Calu3 (cell line): ENCODE measurements at places on chromosomes 16 and 17. TPM values are rescaled to one million over a fixed set of nuclear protein-coding genes. Genes with fewer than 3 reads are reported as not detected.

Gene SDR42E1
- 33.0 and 34.3 TPM in 2 replicates for total RNA-seq

Gene ERI2
- 28.7 and 32.6 TPM in 2 replicates for total RNA-seq

Gene CCDC78
- total RNA-seq, result 10.0 and 12.5 TPM in 2 replicates

Gene AIPL1
- not detected in 2 replicates for total RNA-seq

Gene ST6GALNAC1
- 52.2 and 52.4 TPM in 2 replicates for total RNA-seq

Gene RAMP2
- not detected in 2 replicates for total RNA-seq

Gene HSPB9
- 0.54 and 0.69 TPM in 2 replicates for total RNA-seq

Gene HLF
- 1.3 and 3.3 TPM in 2 replicates for total RNA-seq

Gene KCNAB3
- total RNA-seq, result 4.8 and 5.9 TPM in 2 replicates

Gene ZNF205
- total RNA-seq, result 17.2 and 17.7 TPM in 2 replicates

Gene CNTD1
- 0.54 TPM in 1 of 2 replicates, not detected in the other for total RNA-seq

Gene HOXB6
- total RNA-seq, result 140 and 144 TPM in 2 replicates

Gene ZNF276
- 30.6 and 37.2 TPM in 2 replicates for total RNA-seq

Gene RPL13
- total RNA-seq, result 1,719 and 1,779 TPM in 2 replicates

Gene ABCC3
- 88.0 and 125 TPM in 2 replicates for total RNA-seq

Gene CFAP97D1
- total RNA-seq, result not detected in 2 replicates

Gene SP6
- 1.1 and 1.2 TPM in 2 replicates for total RNA-seq
